Activated CD8-positive, alpha-beta memory T cell treated with anti-CD3 and anti-CD28 coated beads, Interleukin-2, amount 10 ng/mL, durations not matched to agents 7 days and 5 days (primary cell): ENCODE measurements at places on chromosomes 7 and 10. TPM values are rescaled to one million over a fixed set of nuclear protein-coding genes. Genes with fewer than 3 reads are reported as not detected.

DNA sequence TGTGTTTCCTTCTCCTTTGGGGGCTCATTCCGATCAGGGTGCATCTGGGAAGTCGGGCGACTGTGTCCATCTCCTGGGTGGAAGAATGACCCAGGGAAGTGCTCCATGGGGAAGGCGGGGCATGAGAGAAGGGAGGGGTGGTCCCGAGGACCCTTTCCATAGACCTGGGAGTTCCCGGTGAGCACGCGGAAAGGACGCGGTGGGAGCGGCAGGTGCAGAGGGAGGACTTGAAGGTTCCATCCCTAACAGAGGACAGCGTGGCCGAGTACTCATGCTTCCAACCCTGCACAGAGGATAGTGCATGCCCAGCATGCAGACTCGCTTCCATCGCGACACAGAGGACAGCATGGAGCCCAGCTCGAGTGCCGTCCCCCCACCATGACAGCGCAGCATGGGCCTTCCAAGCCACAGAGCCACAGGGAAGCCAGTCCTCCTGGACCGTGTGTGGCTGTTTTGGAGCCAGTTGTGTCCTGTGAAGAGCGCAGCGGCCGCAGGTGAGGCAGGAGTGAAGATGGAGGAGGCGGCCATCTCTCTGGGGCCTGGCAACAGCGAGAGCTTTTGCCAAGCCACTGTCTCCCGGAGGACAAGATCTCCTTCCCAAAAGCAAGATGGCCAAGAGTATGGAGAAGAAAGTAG is 281.4 kb downstream of the DNAJB6 start:
- no peaks in the 10 kb centered on the region for H3K4me1 ChIP-seq
- no peak overlapping the region for H3K27ac ChIP-seq
- no peaks in the 10 kb centered on the region for H3K36me3 ChIP-seq
- peak; percentile 29 for DNase-seq
- H3K4me3 ChIP-seq = no peak overlapping the region
- peaks cover 9% of the 10 kb centered on the region for H3K27me3 ChIP-seq

- peaks cover 22% of the 10 kb centered on the region for H3K36me3 ChIP-seq
- H3K4me3 ChIP-seq = no peak overlapping the region
- H3K4me1 ChIP-seq = peaks cover 46% of the 10 kb centered on the region
- H3K27me3 ChIP-seq = no peaks in the 10 kb centered on the region
Measured at GRCh38 chr7:151508991-151509390, 10.7 kb downstream of the RHEB start.

DNA sequence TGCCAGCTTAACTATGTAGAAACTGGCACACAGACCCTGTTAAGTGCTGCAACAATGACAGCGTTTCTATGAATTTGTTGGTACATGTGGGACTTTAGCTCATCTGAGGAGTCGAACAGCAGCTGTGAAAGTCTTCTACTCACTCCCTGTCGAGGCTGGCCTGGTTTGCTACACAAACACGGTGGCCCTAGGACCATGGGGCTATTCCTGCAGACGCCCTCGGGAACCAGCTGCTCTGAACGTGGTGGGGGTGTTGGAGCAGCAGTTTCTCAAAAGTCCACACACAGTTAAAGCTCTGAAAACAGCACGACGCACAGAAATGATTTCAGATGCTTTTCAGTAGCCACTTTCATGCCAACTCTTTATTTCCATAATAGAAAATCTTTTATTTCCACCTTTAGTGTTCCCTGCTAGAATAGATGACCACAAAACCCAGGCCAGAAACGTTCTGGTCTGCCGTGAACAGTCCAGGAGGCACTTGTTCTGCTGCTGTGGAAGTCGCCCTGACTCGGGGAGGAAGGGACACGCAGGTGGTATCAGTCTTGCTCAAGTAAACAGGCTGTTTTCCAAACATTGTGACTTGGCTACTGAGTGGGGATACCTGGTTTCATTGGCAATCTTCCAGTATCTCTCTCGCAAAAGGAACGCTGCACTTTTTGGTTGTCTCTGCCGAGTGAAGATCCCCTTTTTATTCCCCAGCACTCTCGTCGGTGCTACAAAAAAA is 21.5 kb downstream of the GUSB start:
- H3K27me3 ChIP-seq = no peaks in the 10 kb centered on the region
- no peak for DNase-seq
- H3K27ac ChIP-seq = no peak overlapping the region

- no peak overlapping the region for H3K27ac ChIP-seq
- H3K4me1 ChIP-seq = no peaks in the 10 kb centered on the region
- H3K27me3 ChIP-seq = peaks cover 5% of the 10 kb centered on the region
Measured at GRCh38 chr7:78002715-78003114, 204.1 kb downstream of the PHTF2 start.

DNA sequence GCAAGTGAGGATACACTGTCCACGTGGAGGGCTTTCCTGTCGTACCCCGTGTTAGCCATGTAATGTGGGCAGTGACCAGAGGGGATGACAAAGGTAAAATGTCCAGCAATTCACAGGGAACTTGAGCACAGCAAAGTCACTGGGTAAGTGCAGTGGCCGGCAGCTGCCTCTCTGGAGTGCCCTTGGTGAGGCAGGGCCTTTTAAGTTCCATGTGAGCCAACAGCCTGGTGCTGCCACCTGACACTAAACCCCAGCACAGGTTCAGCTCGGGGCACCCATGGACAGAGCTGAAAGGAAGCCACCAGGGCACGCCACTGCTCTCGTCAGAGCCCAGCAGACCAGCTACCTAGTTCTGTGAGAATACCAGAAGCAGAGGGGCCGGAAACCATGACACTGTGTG is 168.3 kb downstream of the PRKAG2 start:
- H3K27me3 ChIP-seq = no peaks in the 10 kb centered on the region
- H3K27ac ChIP-seq = no peak overlapping the region
- DNase-seq = no peak
- no peaks in the 10 kb centered on the region for H3K36me3 ChIP-seq

DNA sequence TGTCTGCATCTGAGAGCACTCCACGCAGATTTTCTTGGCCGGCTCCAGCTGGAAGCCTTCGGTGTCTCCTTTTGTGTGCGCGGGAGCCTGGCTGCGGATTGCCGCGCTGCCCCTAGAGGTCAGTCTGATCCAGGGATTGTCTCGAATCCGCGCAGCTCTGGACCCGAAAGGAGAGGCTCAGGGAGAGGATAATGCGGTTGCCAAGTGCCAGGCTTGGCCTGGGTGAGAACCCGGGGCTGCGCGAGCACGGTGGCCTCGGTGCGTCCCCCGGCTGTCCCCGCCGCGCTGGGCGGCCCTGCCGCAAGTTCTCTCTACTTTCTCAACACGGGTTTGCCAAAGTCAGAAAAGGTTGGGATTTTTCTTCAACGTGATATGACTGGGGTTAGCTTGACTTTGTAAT is 140.9 kb downstream of the ADCYAP1R1 start:
- H3K4me1 ChIP-seq = no peaks in the 10 kb centered on the region
- no peak overlapping the region for H3K4me3 ChIP-seq
- H3K27ac ChIP-seq = no peak overlapping the region
- H3K36me3 ChIP-seq = no peaks in the 10 kb centered on the region

DNA sequence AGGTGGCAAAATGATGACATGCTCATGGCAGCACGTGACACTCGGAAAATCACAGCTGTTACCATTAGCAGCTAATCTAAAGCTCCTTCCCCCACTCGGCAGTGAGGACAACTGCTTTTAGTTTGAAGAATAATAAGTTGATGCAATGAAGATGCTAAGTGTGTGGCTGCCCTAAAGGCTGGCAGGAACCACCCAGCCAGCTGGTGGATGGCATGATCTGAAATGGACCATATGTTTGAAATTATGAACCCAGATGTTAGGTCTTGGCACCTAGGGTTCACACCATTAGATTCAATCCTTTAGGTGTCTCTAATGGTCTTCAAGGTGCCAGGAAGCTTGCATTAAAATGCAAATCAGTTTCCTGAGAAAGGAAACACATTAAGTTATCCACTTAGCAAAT is 230.1 kb downstream of the WDR11 start:
- DNase-seq = no peak
- no peak overlapping the region for H3K4me3 ChIP-seq
- peaks cover 3% of the 10 kb centered on the region for H3K27me3 ChIP-seq
- no peak overlapping the region for H3K27ac ChIP-seq
- H3K36me3 ChIP-seq = no peaks in the 10 kb centered on the region

- H3K27ac ChIP-seq = no peak overlapping the region
- no peak overlapping the region for H3K4me3 ChIP-seq
- no peaks in the 10 kb centered on the region for H3K27me3 ChIP-seq
Measured at GRCh38 chr7:93646538-93646937, 72.0 kb upstream of the CALCR start.

DNA sequence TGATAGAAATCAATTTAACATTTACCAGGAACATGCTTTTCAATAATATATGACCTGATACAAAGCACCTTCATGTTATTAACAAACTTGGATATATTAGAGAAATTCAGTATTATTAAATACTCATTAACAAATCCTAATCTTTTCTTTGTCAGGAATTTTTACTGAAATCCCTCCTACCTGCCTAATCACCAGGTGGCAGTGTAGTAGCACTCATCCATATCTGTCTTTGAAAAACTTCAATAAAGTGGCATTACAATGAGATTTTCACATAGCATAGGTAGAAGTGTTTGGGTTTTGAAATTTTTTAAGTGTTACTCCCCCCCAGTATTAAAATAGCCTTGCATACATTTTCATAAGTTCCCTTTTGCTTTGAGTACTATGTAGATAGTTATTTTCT is 1246.6 kb upstream of the LRRN3 start:
- DNase-seq = no peak
- no peak overlapping the region for H3K27ac ChIP-seq
- H3K4me1 ChIP-seq = no peaks in the 10 kb centered on the region
- H3K27me3 ChIP-seq = no peaks in the 10 kb centered on the region

- H3K27ac ChIP-seq = no peak overlapping the region
- no peaks in the 10 kb centered on the region for H3K4me1 ChIP-seq
- peaks cover 7% of the 10 kb centered on the region for H3K27me3 ChIP-seq
- H3K36me3 ChIP-seq = no peaks in the 10 kb centered on the region
Measured at GRCh38 chr10:630581-631073, 58.8 kb downstream of the DIP2C start.

DNA sequence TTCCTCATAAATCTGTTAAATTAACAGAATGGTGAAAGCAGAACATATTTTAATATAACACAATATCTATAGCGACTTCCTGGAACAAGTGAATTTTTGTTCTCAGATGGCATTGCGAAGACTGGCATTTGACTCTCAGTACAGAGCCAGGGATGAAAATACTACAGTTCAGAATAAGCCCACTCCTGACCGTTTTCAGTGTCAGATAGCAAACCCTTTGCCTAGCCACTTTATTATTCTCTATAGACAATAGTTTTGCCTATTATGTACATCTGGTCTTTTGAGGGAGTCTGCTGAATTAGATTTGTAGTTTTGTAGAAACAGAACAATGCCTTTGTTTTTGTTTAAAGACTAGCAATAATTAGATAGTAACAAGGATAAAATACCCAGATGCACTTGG is 2.3 kb downstream of the MINPP1 start:
- H3K36me3 ChIP-seq = peaks cover 18% of the 10 kb centered on the region
- peaks cover 3% of the 10 kb centered on the region for H3K27me3 ChIP-seq
- H3K4me1 ChIP-seq = peaks cover 27% of the 10 kb centered on the region
- no peak overlapping the region for H3K4me3 ChIP-seq
- H3K27ac ChIP-seq = no peak overlapping the region

GRCh38 chr10:5559642-5560141 is 34.9 kb downstream of the CALML3 start:
- no peak overlapping the region for H3K27ac ChIP-seq
- no peak overlapping the region for H3K4me3 ChIP-seq
- H3K27me3 ChIP-seq = peaks cover 16% of the 10 kb centered on the region

- H3K27ac ChIP-seq = no peak overlapping the region
- H3K4me3 ChIP-seq = no peak overlapping the region
- H3K27me3 ChIP-seq = peaks cover 10% of the 10 kb centered on the region
- H3K36me3 ChIP-seq = no peaks in the 10 kb centered on the region
Measured at GRCh38 chr10:4851846-4852245, 25.8 kb downstream of the AKR1E2 start.

DNA sequence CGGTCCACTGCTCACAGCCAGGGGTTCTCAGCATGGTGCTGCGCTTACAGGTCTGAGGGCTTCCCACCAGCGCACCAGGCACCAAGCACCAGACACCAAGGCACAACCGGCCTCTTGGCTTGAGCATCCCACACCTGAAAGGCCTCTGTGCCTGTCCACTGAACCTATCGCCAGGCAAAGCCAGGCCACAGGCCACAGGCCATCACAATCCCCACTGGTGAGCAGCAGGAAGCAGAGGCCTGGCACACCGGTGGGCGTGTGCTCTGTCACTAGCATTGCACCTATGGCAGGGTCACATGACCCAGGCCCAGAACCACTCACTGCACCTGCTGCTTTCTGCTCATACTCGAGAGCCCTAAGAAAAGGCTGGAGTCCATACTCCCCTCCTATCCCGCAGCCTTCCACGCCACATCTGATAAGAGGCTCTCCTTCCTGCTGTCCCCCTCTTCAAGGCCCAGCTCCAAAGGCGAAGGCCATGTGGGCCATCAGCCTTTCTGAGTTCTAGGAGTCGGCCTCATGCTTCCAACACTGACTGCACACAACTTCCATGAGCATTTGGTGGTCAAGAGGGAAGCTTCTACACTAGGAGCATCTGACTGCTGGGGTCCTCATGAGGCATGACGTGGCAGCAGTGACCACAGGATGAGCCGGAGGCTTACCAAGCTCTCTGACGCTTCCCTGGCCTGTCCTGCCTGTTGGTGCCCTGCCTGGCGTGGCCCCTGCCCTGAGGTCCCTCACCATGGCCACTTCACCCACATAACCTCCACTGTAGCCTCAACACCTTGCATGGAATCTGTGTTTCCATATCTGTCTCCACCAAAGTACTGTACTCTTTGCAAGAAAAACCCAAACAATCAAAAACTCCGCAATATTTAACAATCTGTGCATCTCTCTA is 166.3 kb downstream of the TNS3 start:
- H3K4me3 ChIP-seq = no peak overlapping the region
- no peak overlapping the region for H3K27ac ChIP-seq
- no peak for DNase-seq
- no peaks in the 10 kb centered on the region for H3K36me3 ChIP-seq
- H3K4me1 ChIP-seq = no peaks in the 10 kb centered on the region
- H3K27me3 ChIP-seq = no peaks in the 10 kb centered on the region

GRCh38 chr7:157670490-157671357 is 333.9 kb downstream of the DNAJB6 start:
- no peak for DNase-seq
- peaks cover 3% of the 10 kb centered on the region for H3K4me1 ChIP-seq
- H3K27me3 ChIP-seq = peaks cover 50% of the 10 kb centered on the region
- no peak overlapping the region for H3K4me3 ChIP-seq

- H3K27me3 ChIP-seq = peaks cover 12% of the 10 kb centered on the region
- no peak for DNase-seq
- H3K4me3 ChIP-seq = no peak overlapping the region
- H3K4me1 ChIP-seq = peaks cover 2% of the 10 kb centered on the region
- no peaks in the 10 kb centered on the region for H3K36me3 ChIP-seq
Measured at GRCh38 chr7:5867060-5867459, 13.5 kb upstream of the OCM start.

The GBX1 gene
- total RNA-seq = not detected

The RGR gene
- total RNA-seq = not detected

The ALOX5 gene
- total RNA-seq = 8.9 TPM

The BMPR1A gene
- 19.5 TPM for total RNA-seq

The OLAH gene
- total RNA-seq = 0.79 TPM

The GFRA1 gene
- not detected for total RNA-seq

The MYH16 gene
- total RNA-seq = not detected

The CRHR2 gene
- not detected for total RNA-seq

The VDAC2 gene
- 136 TPM for total RNA-seq
